ENCODE measurements at places on chromosomes 5 and 9.

DNA sequence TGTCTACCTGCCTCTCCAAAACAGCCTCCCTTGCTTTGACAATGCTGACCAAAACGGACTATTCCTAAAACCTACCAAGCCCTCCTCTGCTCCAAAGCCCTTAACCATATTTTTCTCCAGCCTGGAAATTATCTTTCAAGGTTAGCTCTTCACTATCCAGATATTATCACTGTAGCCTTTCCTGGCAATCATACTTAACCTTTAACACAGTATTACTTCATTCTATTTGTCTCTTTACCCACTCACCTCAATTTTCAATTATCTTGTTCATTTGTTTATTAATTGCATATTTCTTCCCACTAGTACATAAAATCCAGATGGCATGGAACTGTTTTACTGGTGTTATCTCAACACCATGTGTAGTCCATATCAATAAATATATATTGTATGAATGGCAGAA lies 7.5 kb downstream of the SLCO4C1 start:
- DNase-seq: no peak

- DNase-seq: no peak
Measured at GRCh38 chr9:109966643-109967368, 186.8 kb downstream of the PALM2AKAP2 start.

DNA sequence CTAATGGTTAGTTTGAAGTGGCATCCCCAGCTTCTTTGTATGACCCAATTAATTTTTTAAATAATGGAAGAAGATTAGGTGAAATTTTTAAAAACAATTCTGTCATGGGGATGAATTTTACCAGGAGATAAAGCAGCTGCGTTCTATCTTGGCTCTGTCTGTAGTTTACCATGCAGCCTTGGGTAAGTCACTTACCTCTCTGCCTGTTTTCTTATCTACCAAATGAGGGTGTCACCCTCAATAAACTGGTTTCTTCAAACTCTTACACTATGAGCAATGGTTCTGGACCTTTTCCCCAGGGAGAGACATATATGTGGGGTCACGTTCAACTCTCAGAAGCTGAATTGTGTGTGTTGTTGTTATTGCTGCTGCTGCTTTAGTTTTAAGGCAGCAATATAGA lies 71.7 kb downstream of the TEX10 start:
- no peak for DNase-seq

GRCh38 chr9:93136011-93136440 lies 2.0 kb upstream of the NINJ1 start:
- no peak for DNase-seq

DNA sequence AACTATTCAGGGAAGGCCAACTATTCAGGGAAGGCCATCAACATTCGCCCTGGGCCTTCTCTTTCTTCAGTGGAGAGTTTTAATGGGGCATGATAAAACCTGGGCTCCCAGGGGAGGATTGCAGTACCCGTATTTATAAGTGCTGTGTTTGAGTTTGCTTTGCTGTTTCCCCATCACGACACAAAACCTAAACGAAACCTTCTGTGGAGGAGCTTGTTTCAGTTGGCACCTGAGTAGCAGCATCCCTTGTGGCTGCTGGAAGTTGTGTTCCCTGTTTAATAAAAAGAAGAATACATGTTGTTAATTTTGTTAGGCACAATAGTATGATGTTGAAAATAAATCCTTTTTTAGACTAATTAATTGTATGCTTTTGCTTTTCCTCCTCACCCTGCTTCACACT lies 8.3 kb downstream of the WDR31 start:
- DNase-seq: no peak

- DNase-seq: no peak
Measured at GRCh38 chr9:118961857-118962256, 407.4 kb downstream of the BRINP1 start.

DNA sequence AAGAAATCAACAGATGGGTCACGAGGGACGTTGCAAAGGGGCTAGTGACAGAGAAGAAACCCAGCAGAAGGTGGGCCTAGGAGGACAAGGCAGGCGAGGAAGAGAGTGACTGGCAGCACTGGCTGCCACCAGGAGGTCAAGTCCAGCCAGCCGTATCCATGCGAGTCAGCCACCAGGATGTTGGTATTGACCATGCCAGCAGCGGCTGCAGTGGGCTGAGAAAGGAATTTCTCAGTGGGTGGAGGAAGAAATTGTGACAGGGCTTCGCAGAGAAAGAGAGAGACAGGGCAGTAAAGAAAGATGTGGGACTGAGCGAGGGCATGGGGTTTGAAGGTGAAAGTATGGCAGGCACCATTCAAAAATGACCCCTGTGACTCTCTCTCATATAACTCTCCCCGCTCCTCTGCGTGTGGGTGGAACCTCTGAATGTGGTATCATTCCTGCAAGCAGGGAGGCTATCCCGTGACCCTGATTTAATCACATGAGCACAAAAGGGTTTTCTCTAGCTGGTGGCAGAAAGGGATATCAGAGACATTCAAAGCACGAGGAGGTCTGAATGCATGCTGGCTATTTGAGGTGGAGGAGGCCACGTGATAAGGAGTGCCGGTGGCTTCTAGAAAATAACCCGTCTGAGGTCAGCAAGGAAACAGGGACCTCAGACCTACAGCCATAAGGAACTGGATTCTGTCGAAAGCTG lies 45.4 kb upstream of the FBXW11 start:
- no peak for DNase-seq

DNA sequence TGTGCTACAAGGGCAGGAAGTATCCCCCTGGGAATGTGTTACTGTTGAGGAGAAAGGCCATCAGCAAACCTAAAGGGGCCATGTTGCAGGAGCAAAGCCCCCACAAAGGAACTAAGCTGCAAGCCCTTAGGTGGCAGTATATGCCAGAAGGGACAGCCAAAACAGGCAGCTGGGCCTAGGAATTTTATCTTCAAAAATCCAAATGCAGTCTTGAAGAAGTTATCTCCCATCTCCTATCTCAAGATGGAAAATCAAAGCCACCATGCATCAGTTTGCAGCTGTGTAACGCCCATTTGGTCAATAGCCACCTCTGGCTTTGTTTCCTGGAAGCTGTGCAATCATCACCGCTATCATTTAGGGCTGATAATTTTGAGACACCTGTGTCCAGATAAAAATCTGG lies 400.3 kb downstream of the ARHGEF28 start:
- DNase-seq: no peak

DNA sequence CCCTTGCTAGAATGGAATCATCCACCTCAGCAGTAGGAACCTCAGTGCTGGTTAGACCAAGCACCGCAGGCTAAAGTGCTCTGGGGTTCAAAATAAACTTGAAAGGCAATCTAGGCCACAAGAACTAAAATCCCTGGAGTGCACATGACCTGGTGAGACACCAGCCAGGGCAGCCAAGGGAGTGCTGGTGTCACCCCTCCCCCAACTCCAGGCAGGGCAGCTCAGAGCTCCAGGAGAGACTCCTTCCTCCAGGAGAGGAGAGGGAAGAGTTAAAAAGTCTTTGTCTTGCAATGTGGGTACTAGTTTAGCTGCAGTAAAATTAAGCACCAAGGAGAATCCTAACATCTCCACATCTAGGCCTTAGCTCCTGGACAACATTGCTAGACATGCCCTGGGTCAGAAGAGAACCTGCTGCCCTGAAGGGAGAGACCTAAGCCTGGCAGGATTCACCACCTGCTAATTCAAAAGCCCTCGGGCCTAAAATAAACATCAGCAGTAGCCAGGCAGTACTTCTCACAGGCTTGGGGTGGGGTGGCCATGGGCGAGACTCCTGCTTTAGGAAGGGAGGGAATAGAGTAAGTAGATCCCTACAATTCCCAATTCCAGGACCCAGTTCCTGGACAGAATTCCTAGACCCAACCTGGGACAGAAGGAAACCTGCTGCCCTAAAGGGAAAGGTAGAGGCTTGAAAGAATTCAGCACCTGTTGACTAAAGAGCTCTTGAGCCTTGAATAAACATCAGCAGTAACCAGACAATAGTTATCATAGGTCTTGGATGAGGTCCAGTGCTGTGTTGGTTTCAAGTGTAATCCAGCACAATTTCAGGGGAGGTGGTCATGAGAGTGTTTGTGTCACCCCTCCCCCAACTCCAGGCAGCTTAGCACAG lies 25.8 kb downstream of the UGT3A2 start:
- DNase-seq: no peak

- DNase-seq: no peak
Measured at GRCh38 chr5:103896593-103896992, 334.0 kb upstream of the NUDT12 start.

GRCh38 chr9:91027005-91027404 lies 225.4 kb downstream of the SYK start:
- no peak for DNase-seq

GRCh38 chr5:81402192-81402930 lies 8.4 kb upstream of the ACOT12 start:
- no peak for DNase-seq

DNA sequence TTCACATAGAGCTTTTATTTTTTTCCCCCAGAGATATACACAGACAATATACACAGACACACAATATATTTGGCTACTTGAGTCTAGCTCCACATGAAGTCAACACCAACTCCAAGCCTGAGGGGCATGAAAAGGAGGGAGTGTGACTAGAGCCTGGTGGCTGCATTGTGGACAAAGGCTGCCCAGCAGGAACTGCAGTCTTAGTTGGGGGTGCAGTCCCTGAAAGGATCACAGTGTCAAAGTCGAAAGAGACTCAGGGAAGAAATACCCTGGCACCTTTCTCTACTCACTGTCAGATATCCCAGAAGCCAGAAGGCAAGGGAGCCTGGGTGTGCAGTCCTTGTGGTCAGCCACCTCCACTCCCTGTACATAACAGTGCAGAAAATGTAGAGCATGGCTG lies 231.6 kb upstream of the RPS23 start:
- DNase-seq: no peak

GRCh38 chr5:22643356-22643755 lies 209.8 kb downstream of the CDH12 start:
- no peak for DNase-seq

DNA sequence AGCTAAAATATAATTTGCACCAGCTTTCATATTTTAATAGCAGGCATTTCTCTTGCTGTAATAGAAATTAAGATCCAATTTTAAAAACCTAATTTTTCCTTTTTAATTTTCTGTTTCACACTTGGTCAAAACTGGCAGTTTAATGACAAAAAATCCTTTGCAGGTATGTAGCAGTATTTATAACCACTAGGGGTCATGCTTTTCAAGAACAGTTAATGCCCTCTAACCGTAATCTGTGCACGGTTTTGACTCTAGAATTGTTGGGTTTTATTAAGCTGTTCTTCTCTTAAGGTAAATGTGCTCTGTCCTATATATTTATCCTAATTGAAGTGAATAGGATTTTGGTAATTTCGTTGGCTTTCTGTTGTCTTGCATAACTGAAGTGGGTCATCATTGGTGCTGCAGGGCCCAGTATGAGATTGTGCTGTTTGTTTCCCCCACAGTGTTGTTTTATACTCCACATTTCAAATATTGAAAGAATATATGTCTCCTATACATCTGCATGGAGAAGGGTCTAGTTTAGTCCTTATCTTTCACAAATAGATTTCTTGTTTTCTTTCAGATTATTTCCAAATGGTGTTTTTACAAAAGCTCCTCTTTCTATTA lies 107.4 kb downstream of the SCAMP1 start:
- no peak for DNase-seq

DNA sequence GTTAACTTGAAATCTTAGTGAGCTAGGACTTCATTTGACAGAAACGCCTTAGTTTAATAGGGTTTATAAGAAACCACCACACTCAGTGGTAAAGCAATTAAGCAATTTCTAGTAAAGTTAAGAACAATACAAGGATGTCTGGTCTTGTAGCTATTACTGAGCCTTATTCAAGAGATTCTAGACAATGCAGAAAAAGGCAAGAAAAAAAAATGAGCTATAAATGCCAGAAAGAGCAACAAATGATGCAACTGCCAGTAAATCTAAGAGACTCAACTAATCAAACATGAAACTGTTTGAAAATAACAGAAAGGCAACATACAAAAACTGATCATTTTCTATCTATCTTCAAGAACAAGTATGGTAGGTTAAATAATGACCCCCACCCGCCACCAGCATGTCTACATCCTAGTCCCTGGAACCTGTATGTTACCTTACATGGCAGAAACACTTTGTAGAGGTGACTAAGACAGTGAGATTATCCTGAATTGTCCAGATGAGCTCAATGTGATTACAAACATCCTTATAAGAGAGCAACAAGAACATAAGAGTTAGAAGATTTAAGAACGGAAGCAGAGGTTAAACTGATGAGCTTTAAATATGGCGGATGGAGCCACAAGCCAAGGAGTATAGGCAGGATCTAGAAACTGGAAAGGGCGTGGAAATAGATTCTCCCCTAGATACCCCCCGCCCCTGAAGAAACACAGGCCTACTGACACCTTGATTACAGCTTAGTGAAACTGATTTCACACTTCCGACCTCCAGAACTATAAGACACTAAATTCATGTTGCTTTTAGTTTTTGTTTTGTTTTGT lies 93.0 kb downstream of the SUSD1 start:
- no peak for DNase-seq

- no peak for DNase-seq
Measured at GRCh38 chr5:140228364-140228837, 53.4 kb downstream of the CYSTM1 start.

GRCh38 chr5:180807654-180808414 lies 5.2 kb upstream of the MGAT1 start:
- DNase-seq: no peak

DNA sequence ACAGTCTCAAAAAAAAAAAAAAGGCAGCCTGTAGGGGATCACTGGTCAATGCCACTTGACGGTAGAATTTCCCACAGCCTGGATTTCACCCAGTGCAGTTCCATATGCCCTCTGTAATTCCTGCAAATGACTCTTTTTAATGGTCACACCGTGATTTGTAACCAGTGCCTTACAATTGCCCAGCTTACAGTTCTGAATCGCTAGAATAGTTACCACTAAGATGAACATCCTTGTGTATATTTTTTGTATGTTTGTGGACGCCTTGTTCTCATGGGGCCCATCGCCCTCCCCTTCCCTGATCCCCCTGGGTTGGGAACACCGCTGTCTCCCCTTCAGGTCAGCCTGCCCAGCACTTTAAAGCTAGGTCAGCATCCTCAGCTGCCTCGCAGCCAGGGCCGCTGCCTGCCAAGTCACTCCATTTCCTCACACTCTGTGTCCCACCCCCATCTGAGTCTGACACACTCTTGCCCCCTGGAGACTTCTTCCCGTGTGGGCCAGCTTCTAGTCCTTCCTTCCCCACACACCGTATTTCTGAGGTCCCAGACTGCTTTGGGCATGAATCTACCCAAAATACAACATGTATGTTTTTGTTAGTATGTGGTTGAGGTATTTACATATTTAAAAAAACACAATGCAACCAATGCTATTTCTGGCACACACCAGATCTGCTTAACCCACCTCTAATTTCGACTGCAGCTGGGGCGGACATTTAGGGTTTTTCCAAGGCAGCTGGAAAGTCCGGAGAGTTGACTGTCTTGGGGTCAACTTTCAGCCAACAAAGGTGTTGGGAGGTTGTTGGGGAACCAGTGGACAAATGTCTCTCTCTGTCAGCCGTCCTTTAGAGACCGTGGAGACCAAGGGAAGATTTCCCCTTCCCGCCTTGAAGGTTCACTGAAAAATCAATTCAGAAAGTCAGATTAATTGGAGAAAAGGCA lies 120.5 kb upstream of the NEK6 start:
- DNase-seq: no peak

- no peak for DNase-seq
Measured at GRCh38 chr9:102069969-102070368, 331.5 kb upstream of the GRIN3A start.

Data from stimulated activated CD8-positive, alpha-beta memory T cell treated with anti-CD3 and anti-CD28 coated beads, Interleukin-15, amount 100 ng/mL, for 48 hours (primary cell).